ENCODE measurements at places on chromosomes 1 and 21. TPM values are rescaled to one million over a fixed set of nuclear protein-coding genes. Genes with fewer than 3 reads are reported as not detected.

- DNase-seq = no peak
Measured at GRCh38 chr1:38025233-38025632, 12.7 kb downstream of the UTP11 start.

GRCh38 chr1:47478090-47478489 is 40.2 kb downstream of the FOXD2 start:
- DNase-seq = no peak

TMEM201 gene
- 42.6 TPM for total RNA-seq

DNA sequence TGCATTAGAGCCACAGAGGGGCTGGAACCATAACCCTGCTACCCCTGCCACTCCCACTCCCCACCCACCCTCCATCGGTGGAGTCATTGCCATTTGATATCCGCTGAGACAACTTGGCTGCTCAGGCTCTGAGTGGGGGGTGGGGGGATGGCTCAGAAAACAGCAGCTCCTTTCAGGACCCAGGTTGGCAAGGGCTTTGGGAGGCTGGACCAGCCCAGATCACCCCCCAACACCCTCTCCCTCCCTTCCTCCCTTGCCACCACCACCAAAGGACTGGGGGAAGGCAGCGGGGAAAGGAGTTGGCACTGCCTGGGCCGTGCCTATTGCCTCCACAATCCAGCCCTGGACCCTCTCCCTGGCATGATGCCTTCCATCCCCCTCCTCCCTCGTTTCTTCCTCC is 1.7 kb downstream of the KCNJ10 start:
- DNase-seq = no peak

GRCh38 chr21:39924577-39925308 is 57.5 kb downstream of the PCP4 start:
- no peak for DNase-seq

- DNase-seq = no peak
Measured at GRCh38 chr1:58497499-58497898, 49.0 kb downstream of the OMA1 start.

RAB3B gene
- total RNA-seq = 0.61 TPM

PDZK1IP1 gene
- not detected for total RNA-seq

PRAMEF12 gene
- not detected for total RNA-seq

GRCh38 chr1:239805851-239806772 is 285.6 kb upstream of the FMN2 start:
- no peak for DNase-seq

GRCh38 chr21:33618407-33618806 is 23.1 kb downstream of the CRYZL1 start:
- DNase-seq = no peak

TSPEAR gene
- not detected for total RNA-seq

DNA sequence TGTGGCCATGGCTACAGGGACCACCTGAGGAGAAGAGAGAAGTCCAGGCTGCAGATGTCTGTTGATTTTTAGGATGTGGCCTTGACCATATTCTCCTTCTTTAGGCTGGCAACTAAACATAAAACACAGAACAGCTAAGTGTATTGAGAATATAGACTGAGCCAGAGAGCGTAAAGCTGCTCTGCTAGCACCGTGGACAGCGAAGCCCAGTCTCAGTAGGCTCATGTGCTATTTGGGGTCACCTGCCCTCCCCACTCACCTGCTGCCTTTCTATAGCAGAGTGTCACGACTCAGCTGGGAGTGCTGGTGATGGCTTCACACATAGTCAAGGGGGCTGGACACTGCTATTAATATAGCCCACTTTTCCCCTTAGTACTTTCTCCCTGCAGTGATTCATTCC is 278.5 kb downstream of the KCNH1 start:
- no peak for DNase-seq
